ENCODE measurements at places on chromosomes 6 and 20.

DNA sequence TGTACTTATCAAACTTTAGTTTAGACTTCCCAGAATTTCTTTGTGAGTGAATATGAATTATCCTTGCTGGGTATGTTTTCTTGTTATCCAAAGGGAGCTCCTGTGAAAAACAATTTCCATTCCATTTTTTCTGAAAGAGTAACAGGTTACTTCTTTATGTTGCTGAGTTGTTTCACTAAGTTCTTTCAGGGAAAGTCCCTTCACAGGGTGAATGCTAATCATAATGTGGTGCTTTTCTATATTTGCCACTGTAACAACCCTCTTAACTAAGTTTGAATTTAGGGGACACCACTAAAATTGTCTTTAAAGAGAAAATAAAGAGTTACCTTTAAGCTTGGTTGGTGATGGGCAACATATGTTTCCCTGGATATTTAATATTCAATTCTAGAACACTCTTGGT is 79.4 kb downstream of the THEMIS start:
- no peak for DNase-seq

DNA sequence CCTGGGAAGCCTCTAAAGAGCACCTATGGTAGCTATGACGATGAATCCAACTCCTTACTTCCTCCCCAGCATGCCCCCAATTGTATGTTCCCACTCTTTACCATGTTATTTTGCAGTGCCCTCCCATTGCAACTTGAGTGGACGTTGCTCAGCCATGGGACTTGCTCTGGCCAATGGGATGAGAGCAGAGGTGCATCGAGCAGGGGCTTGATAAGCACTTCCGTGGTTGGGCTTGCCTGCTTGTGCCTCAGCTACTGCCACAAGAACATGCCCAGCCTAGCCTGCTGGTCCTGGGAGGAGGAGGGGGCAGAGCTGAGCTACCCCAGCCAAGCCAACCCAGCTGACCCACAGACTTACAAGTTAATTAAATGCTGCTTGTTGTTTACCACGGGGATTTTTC is 71.1 kb upstream of the CTNNBL1 start:
- DNase-seq, result no peak

GRCh38 chr6:144718431-144718830 is 433.3 kb downstream of the UTRN start:
- no peak for DNase-seq

- no peak for DNase-seq
Measured at GRCh38 chr6:57242505-57242904, 20.4 kb upstream of the RAB23 start.

GRCh38 chr6:79818471-79818870 is 128.9 kb downstream of the ELOVL4 start:
- DNase-seq, result no peak

- DNase-seq, result no peak
Measured at GRCh38 chr6:39772559-39773273, 19.5 kb upstream of the DAAM2 start.

GRCh38 chr20:41213150-41213820 is 75.9 kb downstream of the PLCG1 start:
- no peak for DNase-seq

GRCh38 chr6:45420909-45421708 is 43.4 kb upstream of the SUPT3H start:
- DNase-seq, result no peak

DNA sequence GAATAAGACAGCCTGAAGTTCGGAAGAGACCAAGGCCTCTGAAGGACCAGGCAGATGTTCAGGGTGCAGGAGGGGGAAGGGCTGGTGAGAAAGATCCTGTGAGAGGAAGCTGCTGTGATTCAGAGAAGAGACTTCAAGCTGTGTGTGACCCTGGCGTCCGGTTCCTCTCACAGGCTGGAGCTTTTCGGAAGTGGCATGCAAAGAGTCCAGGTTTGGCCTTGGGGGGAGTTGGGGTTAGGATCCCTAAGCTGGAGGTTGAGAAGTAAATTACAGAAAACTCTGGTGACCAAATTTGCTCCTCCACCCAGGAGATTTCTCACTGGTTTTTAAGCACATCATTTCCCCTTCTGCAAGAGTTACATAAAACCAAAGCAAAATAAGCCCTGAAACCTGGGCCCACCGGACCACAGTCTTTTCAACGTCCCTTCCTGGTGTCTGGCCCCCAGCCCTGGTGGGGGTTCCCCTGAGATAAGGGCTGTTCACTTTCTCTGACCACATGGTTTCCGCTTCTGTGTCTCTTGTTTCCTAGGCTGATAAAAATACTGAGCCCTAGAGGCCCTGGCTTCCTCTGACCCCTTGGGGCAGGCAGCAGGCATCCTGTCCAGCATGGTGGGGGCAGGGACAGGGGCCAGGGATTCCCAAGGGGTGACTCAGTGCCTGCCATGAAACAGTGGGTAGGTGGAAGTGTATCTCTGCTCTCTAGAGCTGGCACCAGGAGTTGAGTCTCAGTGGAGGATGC is 12.0 kb upstream of the LTA start:
- no peak for DNase-seq

DNA sequence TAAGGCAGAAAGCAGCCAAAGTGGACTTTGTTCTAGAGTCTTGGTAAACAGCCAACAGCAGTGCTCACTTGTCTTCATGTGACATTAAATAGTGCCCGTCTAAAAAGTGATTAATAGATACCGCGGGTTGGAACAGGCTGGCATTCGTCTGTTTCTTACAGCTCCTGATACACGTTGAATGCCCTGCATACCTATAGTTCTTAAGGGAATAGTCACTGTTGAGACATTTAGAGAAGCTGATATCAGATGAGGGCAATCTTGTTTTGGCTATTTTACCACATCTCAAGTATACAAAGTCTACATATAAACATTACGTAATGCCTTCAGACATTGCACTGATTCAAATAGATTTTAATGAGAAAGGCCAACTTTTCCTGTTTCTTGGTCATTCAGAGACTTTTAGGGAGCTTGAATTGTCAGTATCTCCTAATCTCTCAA is 374.9 kb upstream of the FLRT3 start:
- DNase-seq, result no peak
